ENCODE measurements at places on chromosomes 2 and 18. TPM values are rescaled to one million over a fixed set of nuclear protein-coding genes. Genes with fewer than 3 reads are reported as not detected.

DNA sequence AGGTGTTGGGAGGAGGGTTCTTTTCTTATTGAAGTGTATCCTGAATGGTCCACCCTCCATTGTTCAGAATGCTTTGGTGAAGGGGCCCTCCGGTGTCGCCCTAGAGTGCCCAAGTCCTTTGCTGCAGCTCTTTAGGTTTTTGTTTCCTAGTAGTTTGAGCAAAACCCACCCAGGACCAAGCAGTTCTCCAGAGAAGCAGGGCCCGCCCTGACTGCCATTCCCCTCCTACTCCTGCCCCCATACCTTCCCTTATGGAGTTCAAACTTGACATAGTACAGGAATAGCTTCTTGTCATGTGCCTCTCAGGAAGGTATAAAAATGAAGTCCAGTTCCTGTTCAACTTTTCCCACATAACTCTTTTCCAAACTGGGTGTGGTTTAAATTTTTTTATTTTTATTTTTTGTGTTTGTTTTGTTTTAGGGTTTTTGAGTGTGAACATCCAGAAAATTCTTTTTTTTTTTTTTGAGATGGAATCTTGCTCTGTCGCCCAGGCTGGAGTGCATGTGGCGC, 5.6 kb downstream of the MERTK start:
- no peak for DNase-seq

- DNase-seq = no peak
These were observed 16.7 kb downstream of the ARHGEF4 start for GRCh38 chr2:130853391-130853790.

DNA sequence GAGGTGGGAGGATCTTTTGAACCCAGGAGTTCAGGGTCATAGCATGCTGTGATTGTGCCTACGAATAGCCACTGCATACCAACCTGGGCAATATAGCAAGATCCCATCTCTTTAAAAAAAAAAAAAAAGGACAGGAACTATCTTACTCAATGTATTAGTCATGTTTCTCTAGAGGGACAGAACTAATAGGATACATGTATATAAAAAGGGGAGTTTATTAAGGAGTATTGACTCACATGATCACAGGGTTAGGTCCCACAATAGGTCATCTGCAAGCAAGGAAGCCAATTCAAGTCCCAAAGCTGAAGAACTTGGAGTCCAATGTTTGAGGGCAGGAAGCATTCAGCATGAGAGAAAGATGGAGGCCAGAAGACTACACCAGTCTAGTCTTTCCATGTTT, 18.8 kb upstream of the CASP10 start:
- DNase-seq = no peak

DNA sequence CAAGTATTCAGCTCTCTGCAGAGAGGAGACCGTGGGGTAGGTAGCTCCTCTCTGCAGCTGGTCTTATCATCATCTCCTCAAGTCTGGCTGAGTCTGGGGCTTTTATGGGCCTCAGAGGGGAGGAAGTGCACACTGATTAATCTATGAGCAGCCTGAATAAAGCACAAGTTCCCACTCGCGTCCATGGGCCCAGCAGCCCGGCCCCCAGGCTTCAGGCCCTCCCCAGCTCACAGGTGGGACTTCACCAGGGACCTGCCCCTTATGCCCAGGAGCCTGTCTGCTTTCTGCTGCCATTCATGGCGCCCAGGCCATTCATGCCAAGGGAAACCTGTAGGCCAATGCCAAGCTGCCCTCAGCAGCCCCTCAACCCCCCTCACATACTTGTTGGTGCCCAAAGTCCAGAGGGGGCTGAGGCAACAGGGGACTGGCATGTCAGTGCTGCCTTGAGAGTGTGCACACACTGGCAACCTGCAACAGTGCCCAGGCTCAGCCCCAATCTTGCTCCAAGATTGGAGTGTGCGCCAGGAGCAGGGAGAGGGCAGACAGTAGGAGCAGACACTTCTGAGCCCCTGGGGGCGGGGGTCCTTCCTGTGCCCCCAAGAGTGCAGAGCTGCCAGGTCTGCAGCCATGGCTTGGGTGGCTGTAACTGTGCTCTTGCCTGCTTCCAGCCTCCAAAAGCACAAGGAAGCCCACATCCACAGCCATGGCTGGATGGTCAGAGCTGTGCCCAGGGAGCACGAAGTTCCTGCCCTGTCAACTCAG, 375.6 kb upstream of the VWC2L start:
- no peak for DNase-seq

GRCh38 chr2:64165706-64166105, 21.5 kb upstream of the PELI1 start:
- no peak for DNase-seq

GRCh38 chr18:35331367-35332087, 12.7 kb downstream of the ZNF24 start:
- no peak for DNase-seq

The WNT6 gene
- not detected for polyA plus RNA-seq

The SLC4A3 gene
- polyA plus RNA-seq = 10.8 TPM
